ENCODE measurements at places on chromosomes 2 and 18. TPM values are rescaled to one million over a fixed set of nuclear protein-coding genes. Genes with fewer than 3 reads are reported as not detected.

DOK6 gene
- 7.7 TPM for total RNA-seq

FBXO36 gene
- 6.7 TPM for total RNA-seq

PSMA8 gene
- not detected for total RNA-seq

MBD5 gene
- 39.5 TPM for total RNA-seq

KCNK3 gene
- total RNA-seq: not detected

HOXD1 gene
- 0.18 TPM for total RNA-seq

GALNT5 gene
- total RNA-seq: 0.11 TPM

Measured in endodermal cell (in vitro differentiated cells).